ENCODE measurements at places on chromosomes 2 and 18.

DNA sequence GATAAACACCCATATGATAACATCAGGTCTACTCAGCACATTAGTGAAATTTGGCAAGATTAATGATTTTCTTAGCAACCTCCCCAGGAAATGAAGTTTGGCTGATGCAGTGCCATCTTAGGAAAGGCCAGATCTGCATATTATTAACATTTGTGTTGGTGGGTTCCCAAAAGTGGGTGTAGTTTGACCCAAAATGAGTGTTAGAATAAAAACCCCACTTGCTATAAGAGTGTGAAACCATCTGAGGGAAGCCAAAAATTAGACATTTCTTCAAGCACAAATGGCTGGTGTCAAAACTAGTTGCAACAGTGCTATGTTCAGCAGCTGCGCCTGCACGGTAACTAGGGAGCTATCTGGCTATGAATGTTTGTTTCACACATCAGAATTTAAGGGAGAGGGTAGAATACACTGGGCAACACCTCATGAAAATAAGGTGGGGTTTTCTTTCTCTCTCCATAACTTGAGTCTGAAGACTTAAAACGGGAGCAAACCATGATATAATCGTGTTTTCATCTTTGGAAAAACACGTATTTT lies 15.9 kb upstream of the CSRNP3 start:
- H3K4me3 ChIP-seq: no peak overlapping the region
- no peaks in the 10 kb centered on the region for H3K27me3 ChIP-seq
- H3K4me1 ChIP-seq: no peaks in the 10 kb centered on the region
- no peak overlapping the region for H3K27ac ChIP-seq

- no peak overlapping the region for H3K4me3 ChIP-seq
- H3K36me3 ChIP-seq: no peaks in the 10 kb centered on the region
- H3K27me3 ChIP-seq: no peaks in the 10 kb centered on the region
- no peak for DNase-seq
- no peak overlapping the region for H3K27ac ChIP-seq
These were observed 108.7 kb upstream of the SERTAD2 start for GRCh38 chr2:64762301-64762997.

GRCh38 chr2:159091976-159092375 lies 123.5 kb downstream of the TANC1 start:
- peak overlapping the region; percentile 45 for H3K4me3 ChIP-seq
- no peak overlapping the region for H3K27ac ChIP-seq

DNA sequence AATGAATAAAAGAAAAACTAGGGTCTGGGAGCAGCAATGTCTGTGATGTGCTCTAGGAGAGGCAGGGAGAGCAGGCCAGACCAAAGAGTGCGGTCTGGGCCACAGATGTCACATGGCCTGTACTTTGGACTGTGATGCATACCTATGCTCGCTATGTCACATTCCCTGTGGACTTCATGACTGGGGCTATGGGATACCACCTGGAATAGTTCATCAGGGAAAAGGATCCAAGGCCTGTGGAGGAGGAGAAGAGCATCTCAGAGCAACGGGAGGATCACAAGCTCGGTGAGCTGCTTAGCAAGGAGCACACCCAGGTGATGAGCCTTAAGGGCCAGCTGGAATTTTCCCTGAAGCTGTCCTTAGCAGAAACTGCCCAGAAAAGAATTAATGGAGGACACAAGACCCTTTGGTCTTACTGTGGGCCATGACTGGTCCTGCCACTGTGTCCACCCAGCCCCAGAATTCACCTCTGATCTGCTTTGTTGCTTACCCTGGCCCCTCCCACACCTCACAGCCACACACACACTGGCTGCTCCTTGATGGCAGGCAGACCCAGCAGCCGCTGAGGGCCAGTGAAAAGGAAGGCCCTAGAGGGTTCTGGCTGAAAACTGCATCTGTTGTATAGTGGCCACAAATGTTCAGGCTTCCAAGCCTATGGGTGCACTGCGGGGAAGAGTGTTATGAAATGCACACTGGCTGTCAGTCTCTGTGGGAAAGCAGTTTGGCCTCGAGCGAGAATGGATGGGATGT lies 25.3 kb upstream of the GCC2 start:
- peaks cover 20% of the 10 kb centered on the region for H3K27me3 ChIP-seq
- no peak overlapping the region for H3K27ac ChIP-seq
- H3K36me3 ChIP-seq: no peaks in the 10 kb centered on the region
- DNase-seq: no peak
- H3K4me3 ChIP-seq: no peak overlapping the region
- no peaks in the 10 kb centered on the region for H3K4me1 ChIP-seq

GRCh38 chr18:63373161-63373560 lies 6.2 kb upstream of the KDSR start:
- no peak overlapping the region for H3K27ac ChIP-seq
- H3K36me3 ChIP-seq: peaks cover 2% of the 10 kb centered on the region
- DNase-seq: no peak
- H3K4me1 ChIP-seq: peaks cover 15% of the 10 kb centered on the region
- H3K27me3 ChIP-seq: no peaks in the 10 kb centered on the region

- H3K27ac ChIP-seq: no peak overlapping the region
- peaks cover 4% of the 10 kb centered on the region for H3K4me1 ChIP-seq
- H3K36me3 ChIP-seq: no peaks in the 10 kb centered on the region
- no peak for DNase-seq
These were observed 64.1 kb downstream of the SLC4A3 start for GRCh38 chr2:219691571-219691970.

DNA sequence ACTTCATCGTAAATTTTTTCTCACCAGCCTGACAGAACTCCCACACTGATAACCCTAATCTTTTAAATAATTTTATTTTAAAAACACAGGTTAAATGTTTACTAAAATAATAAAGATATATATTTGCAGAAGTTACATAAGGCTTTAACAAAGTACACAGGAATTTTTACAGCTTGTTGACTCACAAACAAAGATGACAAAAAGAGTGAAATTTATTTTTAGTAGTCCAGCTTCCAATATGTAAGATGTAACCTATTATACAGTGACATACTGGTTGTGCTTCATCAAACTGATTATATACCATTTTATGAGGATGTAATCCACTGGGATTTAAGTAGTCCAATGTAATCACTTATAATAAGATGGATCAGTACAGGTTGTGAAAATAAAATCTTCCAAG lies 348.9 kb upstream of the SLC39A10 start:
- no peaks in the 10 kb centered on the region for H3K4me1 ChIP-seq
- H3K36me3 ChIP-seq: no peaks in the 10 kb centered on the region
- no peak for DNase-seq

GRCh38 chr2:2886922-2887321 lies 490.7 kb downstream of the EIPR1 start:
- no peak overlapping the region for H3K4me3 ChIP-seq
- H3K27ac ChIP-seq: no peak overlapping the region
- peaks cover 17% of the 10 kb centered on the region for H3K27me3 ChIP-seq
- DNase-seq: no peak
- peaks cover 5% of the 10 kb centered on the region for H3K36me3 ChIP-seq

DNA sequence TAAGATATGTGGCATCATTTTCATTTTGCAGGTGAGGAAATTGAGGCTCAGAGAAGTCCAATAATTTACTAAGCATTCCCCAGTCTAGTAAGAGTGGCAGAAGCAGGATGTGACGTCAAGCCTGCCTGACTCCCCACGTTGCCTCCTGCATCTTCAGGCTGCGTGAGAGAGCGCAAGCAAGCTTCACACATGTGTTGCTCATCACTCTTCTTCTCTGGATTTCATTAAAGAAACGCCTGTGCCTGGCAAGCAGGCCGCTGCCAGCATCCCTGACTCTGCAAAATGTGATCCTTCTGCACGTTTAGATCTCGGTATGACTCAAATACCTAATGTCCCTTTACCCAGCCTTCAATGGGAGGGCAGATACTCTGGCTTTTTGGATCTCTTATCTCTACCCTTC lies 96.8 kb downstream of the PRKCE start:
- no peak overlapping the region for H3K27ac ChIP-seq
- DNase-seq: no peak
- H3K36me3 ChIP-seq: peaks cover 5% of the 10 kb centered on the region

DNA sequence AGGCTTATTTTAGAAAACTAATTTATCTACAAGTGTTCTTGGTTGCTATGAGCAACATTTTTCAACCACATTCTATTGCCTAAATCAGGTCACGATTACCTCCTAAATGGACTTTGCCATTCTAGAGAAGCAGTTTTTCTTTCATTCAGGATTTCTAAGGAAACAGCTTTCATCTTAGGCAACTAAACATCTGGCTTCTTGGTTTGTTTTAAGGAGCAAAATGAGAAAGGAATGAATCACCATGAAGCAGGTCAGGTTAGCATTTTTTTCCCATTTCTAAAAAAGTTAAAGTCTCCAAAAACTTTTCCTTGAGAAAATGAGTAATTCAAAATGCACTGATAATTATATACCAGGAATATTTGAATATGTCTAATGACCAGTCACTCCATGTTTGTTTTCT lies 114.8 kb downstream of the GAREM1 start:
- no peak for DNase-seq
- no peaks in the 10 kb centered on the region for H3K36me3 ChIP-seq
- no peak overlapping the region for H3K27ac ChIP-seq
- H3K4me1 ChIP-seq: peaks cover 5% of the 10 kb centered on the region

DNA sequence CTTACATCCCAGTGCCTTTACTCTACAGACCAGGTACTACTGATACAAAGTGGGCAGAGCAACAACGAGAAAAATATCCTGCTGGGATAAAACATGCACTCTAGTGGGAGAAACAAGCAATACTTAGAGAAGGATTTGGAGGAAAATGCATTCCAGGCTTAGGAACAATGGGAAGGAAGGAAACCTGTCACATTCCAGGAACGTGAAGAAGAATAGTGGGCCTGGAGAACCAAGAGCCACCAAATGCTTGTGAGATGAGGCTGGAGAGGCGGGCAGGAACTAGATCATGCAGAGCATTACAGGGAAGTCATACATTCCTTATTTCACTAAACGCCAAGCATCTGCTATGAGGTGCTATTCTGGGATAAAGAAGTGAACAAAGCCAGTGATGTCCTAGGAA lies 342.3 kb downstream of the DCC start:
- no peaks in the 10 kb centered on the region for H3K36me3 ChIP-seq
- no peak overlapping the region for H3K27ac ChIP-seq
- no peak overlapping the region for H3K4me3 ChIP-seq
- H3K4me1 ChIP-seq: no peaks in the 10 kb centered on the region
- no peak for DNase-seq
- H3K27me3 ChIP-seq: no peaks in the 10 kb centered on the region

DNA sequence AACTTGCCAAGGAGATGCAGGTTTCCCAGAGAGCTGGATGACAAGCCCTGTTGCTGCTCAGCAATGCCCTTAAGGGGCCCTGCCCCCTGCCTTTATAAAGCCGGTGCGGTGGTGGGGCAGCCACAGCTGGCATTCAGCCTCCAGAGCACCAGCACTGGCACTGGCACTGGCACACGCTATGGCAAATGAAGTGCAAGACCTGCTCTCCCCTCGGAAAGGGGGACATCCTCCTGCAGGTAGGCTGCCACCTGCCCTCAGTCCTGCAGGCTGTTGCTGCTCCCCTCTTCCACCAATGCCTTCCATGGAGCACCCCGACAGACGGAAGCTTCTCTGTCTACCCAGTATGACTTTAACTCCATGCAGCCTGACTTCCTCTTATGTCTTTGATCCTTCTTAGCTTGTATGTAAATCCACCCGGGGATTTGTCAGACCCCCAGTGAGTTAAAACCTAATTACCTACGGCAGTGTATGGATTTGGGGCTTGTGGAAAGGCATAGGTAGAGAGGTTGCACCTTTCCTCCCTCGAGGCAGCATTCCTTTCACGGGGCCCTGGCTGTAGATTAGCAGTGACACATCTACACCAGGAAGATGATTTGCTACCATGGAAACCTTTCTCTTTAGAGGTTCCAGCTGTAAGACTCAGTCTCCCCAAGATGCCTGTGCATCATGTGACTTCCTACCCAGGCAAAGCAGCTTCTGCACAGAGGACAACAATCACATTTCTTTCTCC lies at the start of gene DAPL1:
Gene DAPL1, plus strand, starts transcription at position 123 of the 730 bp plus-strand sequence. Its CDS starts 56 bp downstream, at position 179.
- no peaks in the 10 kb centered on the region for H3K36me3 ChIP-seq
- no peak for DNase-seq

DNA sequence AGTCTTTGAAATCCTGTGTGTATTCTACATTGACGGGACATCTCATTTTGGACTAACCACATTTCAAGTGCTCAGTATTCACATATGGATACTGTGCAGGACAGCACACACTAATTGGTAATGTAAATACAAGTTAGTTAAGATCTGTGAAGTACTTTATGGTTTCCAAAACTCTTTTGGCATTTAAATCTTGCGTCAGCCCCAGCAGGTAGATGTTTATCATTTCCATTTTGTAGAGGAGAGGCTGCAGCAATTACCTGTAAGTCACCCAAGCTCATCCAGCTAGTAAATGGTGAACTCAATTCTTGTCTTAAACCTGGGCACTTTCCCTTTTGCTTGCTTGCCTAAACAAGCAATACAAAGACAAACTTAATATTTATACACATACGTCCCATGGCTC lies 1.6 kb upstream of the NAGK start:
- H3K27me3 ChIP-seq: no peaks in the 10 kb centered on the region
- H3K4me3 ChIP-seq: peak overlapping the region; percentile 91
- no peaks in the 10 kb centered on the region for H3K36me3 ChIP-seq
- H3K4me1 ChIP-seq: peaks cover 43% of the 10 kb centered on the region
- no peak overlapping the region for H3K27ac ChIP-seq

DNA sequence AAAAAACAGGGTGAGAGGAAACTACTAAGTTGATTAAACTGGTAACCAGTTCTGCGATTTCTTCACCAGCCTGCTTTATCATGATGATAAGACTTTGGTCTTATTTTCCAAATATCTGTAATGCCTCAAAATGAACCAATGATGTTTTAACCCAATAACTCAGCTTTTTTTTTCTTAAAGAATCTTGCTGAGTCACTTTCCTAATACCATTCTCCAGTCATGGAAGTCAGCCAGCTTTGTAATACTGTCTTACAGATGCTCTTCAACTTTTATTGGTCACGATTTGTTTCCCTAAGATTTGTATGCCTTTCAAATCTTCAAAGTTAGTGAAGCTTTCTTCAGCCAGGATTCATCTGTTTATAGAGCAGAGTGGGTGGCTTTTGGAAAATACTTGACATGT lies 47.7 kb upstream of the SMIM21 start:
- H3K27me3 ChIP-seq: peaks cover 18% of the 10 kb centered on the region
- no peak for DNase-seq
- no peaks in the 10 kb centered on the region for H3K36me3 ChIP-seq
- no peak overlapping the region for H3K27ac ChIP-seq
- no peak overlapping the region for H3K4me3 ChIP-seq

- no peaks in the 10 kb centered on the region for H3K27me3 ChIP-seq
- no peaks in the 10 kb centered on the region for H3K36me3 ChIP-seq
- no peak overlapping the region for H3K4me3 ChIP-seq
These were observed 335.7 kb upstream of the HS6ST1 start for GRCh38 chr2:128654408-128654807.

- no peak overlapping the region for H3K27ac ChIP-seq
- peaks cover 31% of the 10 kb centered on the region for H3K4me1 ChIP-seq
- peaks cover 37% of the 10 kb centered on the region for H3K27me3 ChIP-seq
- DNase-seq: peak; percentile 16
- H3K36me3 ChIP-seq: no peaks in the 10 kb centered on the region
These were observed 96.1 kb upstream of the ODC1 start for GRCh38 chr2:10544252-10544651.
